ENCODE measurements at places on chromosomes 1 and 21.

GRCh38 chr1:9293533-9294404 is 1.1 kb downstream of the SPSB1 start:
- DNase-seq, result peak; percentile 43

- DNase-seq, result no peak
These were observed 38.9 kb downstream of the EIF2D start for GRCh38 chr1:206573319-206573718.

- DNase-seq, result peak; percentile 72
These were observed 113.1 kb upstream of the IRF2BP2 start for GRCh38 chr1:234722904-234723720.

DNA sequence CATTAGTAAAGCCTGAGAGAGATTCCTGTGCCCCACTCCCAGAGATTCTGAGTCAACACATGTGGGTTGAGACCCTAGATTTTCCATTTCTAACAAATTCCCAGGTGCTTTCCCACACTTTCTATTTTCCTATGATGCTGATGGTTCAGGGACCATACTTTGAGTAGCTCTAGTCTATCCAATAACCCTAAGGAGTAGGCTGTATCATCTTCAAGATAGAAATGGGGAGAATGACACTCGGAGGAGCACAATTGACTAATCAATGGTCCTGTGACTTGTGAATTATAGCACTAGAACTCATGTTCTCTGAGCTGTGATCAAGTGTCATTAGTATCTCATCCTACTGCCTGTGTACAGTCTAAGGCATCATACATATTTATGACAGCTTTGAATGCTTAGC is 232.9 kb upstream of the B3GALT2 start:
- DNase-seq, result no peak

GRCh38 chr1:52659356-52659755 is 26.4 kb downstream of the SHISAL2A start:
- no peak for DNase-seq

DNA sequence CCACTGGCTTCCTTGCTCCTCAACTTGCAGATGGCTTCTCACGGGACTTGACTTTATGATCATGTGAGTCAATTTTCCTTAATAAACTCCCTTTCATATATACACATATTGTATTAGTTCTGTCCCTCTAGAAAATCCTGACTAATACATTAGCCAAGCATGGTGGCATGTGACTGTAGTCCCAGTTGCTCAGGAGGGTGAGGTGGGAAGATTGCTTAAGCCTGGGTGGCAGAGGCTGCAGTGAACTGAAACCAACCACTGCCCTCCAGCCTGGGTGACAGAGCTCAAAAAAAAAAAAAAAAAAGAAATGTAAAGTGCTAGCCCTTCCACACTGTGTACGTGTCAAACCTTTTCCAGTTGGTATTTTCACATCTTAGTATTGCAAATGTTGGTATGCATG is 857.0 kb downstream of the LTN1 start:
- no peak for DNase-seq

DNA sequence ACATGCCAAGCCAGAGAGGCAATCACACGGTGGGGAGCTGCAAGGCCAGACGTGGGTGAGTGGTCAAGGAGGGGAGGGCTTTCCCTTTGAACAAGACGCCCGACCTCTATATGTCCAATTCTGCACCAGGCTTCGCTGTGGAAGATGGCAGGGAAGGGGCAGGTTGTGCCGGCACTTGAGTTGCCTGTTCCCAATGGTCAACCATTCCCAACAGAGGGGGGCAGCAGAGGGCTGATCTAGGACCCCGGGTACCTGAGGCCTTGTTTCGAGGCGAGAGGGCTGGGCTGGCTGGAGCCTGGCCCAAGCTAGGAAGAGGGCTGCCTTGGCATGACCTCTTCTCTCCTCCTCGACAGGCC is 64.9 kb downstream of the TMEM53 start:
- peak; percentile 38 for DNase-seq

DNA sequence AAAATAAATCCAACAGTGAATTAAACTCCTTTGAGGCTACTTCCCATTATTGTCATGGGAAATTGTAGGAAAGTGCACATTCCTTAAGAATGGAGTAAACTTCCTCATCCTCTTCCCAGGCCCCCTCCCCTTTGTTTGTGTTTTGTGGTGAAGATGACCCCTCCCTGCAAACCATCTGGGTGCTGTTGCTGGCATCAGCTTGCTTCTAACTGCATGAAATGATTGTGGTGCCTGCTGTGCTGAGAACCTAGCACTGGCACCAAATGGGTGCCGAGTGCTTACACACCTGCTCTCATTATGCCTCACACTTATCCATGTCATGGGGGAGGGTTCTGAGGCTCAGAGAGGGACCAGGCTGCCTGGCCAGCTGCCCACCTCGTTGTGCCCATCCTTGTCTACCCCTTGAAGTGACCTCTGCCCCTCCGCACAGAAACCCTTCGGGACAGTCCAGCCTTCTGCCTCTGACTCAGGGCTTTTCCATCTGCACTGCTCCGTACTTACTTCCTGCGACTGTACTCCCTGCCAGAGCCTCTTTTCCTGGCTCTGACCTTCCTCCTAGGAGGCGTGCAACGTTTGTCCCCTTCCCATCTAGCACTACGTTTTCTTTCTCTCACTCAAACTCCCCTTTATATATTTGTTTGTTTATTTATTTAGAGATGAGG is 30.6 kb downstream of the CAPN2 start:
- DNase-seq, result no peak

DNA sequence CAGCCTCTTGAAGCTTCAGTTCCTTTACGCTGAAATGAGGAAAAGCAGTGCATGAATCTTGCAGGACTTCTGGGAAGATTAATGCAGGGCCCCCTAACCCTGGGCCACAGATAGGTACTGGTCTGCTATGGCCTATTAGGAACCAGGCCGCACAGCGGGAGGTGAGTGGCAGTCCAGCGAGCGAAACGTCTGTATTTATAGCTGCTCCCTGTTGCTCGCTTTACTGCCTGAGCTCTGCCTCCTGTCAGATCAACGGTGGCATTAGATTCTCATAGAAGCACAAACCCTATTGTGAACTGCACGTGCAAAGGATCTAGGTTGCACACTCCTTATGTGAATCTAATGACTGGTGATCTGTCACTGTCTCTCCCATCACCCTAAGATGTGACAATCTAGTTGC is 130.2 kb downstream of the CHRM3 start:
- DNase-seq, result no peak

GRCh38 chr1:19307794-19308508 is 4.0 kb downstream of the AKR7A2 start:
- no peak for DNase-seq

GRCh38 chr21:24208562-24209260 is 1398.6 kb downstream of the MRPL39 start:
- DNase-seq, result no peak

DNA sequence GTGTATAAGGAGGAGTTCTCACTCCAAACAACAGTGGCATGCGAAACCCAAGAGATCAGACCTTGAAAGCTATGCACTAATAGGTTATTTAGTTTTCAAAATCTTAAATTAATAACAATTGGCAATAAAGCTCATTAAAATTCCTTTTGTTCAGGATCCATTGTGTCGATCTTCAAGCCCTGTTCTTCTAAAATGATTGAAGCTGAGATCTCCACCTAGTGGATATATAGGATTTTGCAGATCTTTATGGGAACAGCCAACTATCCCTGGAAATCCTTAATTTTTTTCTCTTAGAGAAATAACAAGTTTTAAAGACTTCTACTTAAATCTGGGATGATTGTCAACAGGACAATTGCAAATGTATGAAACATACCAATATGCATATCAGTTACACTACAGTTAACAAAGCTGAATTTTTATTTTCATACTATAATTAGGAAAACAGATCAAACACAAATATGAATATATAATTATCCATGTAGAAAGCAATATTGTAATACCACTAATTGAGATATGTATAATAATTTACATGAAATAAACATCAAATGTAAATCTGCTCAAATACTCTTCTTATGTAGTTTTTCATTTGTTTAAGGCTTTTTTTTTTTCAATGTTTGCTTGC is 43.3 kb downstream of the LRRC53 start:
- no peak for DNase-seq

DNA sequence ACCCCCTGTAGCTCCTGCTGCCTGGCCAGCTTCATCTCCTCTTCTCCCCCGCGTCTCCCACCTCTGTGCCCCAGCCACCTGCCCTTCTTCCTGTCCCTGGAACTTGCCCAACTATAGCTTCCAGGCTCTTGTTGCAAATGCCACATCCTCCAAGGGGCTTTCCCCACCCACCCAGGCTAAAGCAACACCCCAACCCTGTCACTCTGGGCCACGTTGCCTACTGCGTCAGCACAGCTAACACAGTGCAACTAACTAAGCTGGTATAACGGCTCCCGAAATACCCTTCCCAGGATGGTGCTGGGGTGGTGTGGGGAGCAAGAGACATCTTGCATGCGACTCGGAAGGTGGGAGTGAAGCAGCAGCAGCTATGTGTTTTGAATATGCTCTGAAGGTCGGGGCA is 19.7 kb downstream of the CAMK2N1 start:
- DNase-seq, result no peak

DNA sequence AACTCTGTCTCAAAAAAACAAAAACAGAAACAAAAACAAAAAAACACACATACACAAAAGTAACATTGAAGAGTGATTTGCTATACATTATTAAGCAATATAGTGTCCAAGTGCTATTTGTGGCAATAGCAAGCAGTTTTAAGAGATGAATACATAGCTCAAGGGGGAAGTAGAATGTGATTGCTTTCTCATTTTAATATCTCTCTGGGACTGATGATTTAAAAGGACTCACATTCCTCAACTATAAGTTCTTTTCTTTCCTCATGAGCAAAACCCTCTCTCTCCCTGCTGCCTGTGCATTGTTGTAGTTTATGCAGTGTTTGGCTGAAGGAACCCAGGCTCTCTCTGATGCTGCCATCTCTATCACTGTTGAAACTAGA is 47.0 kb upstream of the CSF1 start:
- DNase-seq, result no peak

GRCh38 chr1:236639686-236640085 is 35.4 kb upstream of the HEATR1 start:
- DNase-seq, result no peak

GRCh38 chr1:1063945-1064831 is 9.9 kb downstream of the RNF223 start:
- peak; percentile 94 for DNase-seq

GRCh38 chr21:15415541-15416261 is 314.1 kb upstream of the USP25 start:
- no peak for DNase-seq

GRCh38 chr21:14382486-14382834 is 486 bp downstream of the HSPA13 start:
- DNase-seq, result no peak

GRCh38 chr1:52098139-52098871 is 42.2 kb downstream of the BTF3L4 start:
- no peak for DNase-seq

DNA sequence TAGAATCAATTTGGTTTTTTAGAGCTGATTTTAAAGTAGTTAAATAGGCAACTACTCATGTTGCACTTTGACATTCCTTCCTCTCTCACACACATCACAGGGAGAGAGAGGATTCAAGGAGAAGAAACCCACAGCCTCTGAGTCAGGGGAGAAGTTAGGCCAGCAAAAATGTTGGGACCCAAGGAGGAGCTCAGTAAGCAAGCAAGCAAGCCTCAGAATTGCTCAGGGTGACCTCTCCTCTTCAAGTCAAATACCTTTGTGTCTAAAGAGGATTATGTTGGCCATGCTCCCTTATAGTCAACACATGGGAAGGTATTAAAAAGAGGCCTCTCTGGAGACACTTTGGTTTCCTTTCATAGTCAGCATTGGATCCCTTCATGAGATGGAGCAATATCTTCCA is 80.5 kb upstream of the WARS2 start:
- no peak for DNase-seq

- no peak for DNase-seq
These were observed 18.0 kb downstream of the ATP1B1 start for GRCh38 chr1:169124459-169124858.

DNA sequence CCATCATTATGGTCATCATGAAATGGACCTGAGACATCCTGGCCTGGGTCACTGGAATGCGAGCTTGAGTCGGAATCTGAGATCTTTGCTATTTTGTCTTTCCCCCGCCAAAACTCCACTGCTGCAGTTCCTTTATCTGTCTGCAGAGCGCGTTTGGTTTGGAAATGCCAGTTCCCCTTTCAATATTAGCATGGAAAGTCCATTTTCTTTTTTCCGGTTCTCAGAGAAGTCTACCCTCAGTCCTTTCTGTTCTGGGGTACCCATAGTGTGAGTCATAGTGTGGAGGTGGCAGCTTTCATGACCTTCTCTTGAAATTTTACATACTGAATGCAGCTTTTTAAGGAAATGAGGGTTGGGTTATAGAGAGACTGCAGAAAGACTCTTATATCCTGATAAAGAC is 14.6 kb downstream of the CACNA1E start:
- DNase-seq, result no peak

- DNase-seq, result no peak
These were observed 771 bp downstream of the PACC1 start for GRCh38 chr1:212413902-212414327.

GRCh38 chr1:234609691-234610042 is 311 bp downstream of the IRF2BP2 start:
- DNase-seq, result peak; percentile 44

DNA sequence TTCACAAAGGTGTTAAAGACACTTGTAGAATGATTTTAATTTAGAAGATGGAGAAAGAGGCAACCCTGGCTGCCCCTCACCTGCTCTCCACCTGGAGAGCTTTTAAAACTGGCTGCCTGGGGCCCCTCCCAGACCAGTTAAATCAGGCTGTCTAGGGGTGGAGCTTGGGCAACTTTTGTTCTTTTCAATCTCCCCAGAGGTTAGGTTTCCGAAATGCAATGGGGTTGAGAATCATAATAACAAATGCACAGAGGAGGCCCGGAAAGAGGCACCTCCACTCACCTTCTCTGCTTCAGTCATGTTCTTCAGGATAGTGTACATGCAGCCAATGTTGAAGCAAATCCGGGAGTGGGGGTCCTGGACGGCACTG is 400 bp downstream of the NCF2 start:
- no peak for DNase-seq

DNA sequence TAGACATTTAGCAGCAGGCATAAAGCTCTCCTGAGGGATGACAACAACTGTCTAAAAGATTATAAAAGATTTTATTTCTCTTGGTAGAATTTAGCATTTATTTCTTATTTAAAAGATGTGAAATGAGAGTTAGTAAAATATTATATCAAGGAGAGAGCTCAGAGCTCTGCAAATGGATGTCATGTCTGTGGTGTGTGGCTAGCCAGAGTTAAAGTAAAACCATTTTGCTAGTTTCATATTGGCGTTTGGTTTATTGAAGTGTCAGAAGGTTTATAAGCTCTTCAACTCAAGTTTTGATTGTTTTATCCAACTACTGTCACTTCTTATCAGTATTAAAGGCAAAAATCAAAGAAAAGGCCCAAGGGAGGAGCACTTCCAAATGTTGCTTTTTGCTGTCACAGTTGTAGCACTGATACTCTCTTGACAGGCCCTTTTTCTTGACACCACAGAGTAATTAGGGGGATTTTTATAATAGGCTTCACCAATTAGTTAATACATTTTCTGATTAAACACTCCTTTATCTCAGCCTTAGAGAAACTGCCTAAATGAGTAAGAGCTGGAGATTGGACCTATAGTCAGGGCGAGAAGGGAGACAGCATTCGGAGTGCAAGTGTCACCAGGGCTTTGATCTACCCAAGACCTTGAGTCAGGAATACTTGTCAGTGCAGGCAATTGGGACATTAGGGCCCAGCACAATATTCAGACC is 233.9 kb downstream of the PTBP2 start:
- DNase-seq, result no peak

- no peak for DNase-seq
These were observed 5.8 kb upstream of the SPATC1L start for GRCh38 chr21:46189959-46190490.
